ENCODE measurements at places on chromosomes 6 and 20. TPM values are rescaled to one million over a fixed set of nuclear protein-coding genes. Genes with fewer than 3 reads are reported as not detected.
A peak's percentile ranks its signal among the peaks of the same experiment; 100 is the strongest.

DNA sequence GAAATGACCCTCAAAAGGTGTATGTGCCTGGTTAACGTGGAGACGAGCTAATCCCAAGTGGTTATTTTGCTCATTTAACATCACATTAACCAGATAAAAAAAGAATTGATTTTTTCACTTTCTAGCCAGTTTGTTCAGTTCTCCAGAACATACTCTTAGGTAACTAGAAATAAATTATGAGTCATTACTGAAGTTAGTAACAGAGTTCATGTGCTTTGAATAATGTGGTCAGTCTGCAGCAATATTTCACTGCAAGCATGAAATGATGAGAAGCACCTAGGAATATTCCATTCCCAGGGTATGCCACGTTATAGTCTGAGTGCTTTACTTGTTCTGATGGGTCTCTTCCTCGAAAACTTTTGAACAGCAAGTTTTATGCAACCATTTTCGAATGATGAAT, 138.3 kb upstream of the INSM1 start:
- no peak overlapping the region for H3K27ac ChIP-seq
- no peak overlapping the region for H3K4me3 ChIP-seq
- H3K27me3 ChIP-seq, result peaks cover 5% of the 10 kb centered on the region
- no peak for DNase-seq
- H3K36me3 ChIP-seq, result no peaks in the 10 kb centered on the region

DNA sequence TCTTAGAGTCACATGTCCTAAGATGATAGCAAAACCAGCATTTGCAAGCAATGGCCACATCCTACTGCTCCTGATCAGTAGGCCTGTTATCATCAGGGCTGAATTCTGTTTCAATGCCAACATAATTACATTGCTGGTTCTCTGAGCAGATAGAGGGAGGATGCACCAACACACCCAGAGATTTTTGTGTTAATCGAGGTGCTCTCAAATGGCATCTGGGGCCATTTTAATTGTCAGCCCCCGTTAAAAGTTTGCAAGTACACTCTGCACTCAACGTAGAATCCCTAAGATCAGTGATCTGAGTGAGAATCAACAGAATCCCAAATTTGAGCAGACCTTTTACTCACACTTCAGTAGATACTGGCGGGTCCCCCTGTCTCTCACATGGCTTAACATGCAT, 24.8 kb downstream of the ADTRP start:
- H3K4me3 ChIP-seq, result no peak overlapping the region
- H3K4me1 ChIP-seq, result peaks cover 2% of the 10 kb centered on the region
- peaks cover 16% of the 10 kb centered on the region for H3K27me3 ChIP-seq
- no peak overlapping the region for H3K27ac ChIP-seq
- no peaks in the 10 kb centered on the region for H3K36me3 ChIP-seq
- no peak for DNase-seq

DNA sequence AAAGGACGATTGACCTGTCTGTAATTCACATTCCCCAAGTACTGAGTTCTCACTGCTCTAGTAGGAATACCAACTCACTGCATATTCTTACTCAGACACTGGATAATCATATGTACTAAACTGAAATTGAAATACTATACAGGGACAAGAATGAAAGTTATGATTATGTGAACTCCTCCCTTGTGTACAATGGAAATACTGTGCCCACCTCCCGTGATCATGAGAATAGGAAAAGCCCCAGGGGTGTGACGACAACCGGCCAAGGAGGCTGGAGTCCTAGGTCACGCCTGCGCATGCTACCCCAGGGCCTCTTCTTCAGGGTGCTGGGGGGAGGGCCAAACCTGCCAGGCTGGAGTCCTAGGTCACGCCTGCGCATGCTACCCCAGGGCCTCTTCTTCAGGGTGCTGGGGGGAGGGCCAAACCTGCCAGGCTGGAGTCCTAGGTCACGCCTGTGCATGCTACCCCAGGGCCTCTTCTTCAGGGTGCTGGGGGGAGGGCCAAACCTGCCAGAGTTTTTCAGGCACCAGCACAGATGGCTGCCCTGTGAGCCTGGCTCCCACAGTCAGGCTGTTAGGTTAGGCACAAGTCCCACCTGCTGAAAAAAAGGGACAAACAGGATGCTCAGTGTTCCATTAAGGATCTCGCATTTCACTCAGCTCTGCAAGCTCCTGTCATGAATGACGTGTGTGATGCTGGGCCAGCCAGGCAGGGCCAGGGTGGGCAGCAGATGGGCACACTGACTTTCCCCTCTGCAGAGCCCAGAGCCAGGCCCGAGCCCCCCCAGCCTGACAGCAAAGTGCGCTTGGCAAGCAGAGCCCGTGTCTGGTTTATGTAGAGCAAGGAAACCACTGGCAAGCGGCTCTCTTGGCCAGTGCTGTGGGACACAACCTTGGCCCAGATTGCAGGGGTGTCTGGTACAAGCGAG, 107.7 kb downstream of the FOXF2 start:
- H3K4me1 ChIP-seq, result no peaks in the 10 kb centered on the region
- no peak for DNase-seq
- no peaks in the 10 kb centered on the region for H3K27me3 ChIP-seq
- H3K27ac ChIP-seq, result no peak overlapping the region
- H3K36me3 ChIP-seq, result no peaks in the 10 kb centered on the region

DNA sequence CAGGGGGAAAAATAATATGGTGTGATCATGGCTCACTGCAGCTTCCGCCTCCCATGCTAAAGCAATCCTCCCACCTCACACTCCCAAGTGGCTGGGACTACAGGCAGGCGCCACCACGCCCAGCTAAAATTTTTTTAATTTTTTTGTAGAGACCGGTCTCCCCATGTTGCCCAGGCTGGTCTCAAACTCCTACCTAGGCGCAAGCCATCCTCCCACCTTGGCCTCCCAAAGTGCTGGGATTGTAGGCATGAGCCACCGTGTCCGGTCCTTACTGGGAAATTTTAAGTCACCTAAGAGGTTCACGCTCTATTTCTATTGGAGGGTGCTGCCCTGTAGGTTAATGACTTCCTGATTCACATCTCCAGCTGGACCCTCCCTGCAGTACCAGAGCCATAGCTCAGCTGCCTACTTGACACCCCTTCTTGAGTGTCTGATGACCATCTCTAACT, 626 bp upstream of the CDK5RAP1 start:
- DNase-seq, result no peak
- peaks cover 31% of the 10 kb centered on the region for H3K4me1 ChIP-seq
- no peaks in the 10 kb centered on the region for H3K27me3 ChIP-seq
- peak overlapping the region; percentile 86 for H3K4me3 ChIP-seq
- peaks cover 15% of the 10 kb centered on the region for H3K36me3 ChIP-seq

Gene FAM8A1
- 9.0 TPM for total RNA-seq
